Urothelium cell line (cell line): ENCODE measurements at places on chromosomes 16 and 17.

DNA sequence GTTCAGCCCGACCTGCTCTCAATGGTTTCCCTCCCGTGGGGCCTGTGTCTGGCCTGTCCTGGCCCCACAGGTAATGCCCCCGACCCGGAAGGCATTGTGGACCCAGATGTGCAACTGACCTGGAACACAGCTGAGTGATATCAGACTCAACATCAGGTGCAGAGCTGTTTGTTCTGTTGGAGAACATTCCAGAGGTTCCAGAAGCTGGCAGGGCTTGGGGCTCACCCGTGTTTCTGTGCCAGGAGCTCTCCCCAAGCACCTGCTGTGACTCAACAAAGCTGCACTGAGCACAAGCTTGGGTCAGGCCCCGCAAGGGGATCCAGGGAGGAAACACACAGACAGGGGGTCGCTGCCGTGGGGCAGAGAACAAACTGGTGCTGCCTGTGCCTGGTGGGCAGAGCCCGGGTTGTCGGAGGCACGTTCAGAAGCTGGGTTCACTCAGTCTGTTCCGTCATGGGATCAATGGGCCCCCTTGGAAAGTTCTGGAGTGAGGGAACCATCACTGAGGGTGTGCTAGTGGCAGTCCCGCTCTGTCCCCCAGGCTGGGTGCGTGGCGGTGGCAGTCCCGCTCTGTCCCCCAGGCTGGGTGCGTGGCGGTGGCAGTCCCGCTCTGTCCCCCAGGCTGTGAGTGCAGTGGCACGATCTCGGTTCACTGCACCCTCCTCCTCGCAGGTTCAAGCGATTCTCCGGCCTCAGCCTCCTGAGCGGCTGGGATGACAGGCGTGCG, 22.1 kb downstream of the HS3ST6 start:
- no peak for DNase-seq

DNA sequence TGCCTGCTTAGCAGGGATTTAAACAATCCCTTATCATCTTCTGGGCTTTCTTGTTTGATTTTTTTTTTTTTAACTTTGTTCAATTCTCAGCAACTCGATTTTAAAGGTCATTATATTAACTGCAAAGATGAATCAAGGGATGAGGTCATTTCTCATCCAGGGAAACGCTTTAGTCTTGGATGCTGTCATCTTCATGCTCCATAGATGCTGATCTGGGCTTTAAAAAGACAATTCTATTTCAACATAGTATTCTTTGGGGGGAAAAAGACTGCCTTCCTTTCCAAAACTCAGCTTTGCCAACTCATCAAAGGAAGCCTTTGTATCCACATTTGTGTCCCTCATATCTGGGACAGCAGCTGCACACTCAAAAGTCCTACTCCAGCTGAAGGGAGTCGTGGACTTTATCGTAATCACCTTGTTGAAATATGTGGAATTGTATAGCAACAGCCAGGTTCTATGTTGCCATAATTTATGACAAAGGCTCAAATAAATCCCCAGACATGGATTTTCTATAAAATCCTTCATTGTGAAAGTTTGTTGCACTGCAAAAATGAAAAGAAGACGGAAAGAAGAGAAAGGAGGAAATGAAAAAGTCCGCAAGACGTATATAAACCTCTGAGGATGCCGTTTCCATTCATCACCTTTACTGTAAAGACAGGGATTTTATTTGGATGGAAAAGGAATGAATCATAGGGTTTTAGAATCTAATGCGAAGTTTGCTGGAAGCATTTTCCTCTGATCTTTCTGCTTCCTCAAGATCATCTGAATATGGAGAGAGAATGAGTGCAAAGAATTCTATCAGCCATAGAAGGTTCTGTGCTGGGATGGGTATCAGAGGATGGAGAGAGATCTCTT, 48.6 kb upstream of the XYLT1 start:
- DNase-seq = no peak

DNA sequence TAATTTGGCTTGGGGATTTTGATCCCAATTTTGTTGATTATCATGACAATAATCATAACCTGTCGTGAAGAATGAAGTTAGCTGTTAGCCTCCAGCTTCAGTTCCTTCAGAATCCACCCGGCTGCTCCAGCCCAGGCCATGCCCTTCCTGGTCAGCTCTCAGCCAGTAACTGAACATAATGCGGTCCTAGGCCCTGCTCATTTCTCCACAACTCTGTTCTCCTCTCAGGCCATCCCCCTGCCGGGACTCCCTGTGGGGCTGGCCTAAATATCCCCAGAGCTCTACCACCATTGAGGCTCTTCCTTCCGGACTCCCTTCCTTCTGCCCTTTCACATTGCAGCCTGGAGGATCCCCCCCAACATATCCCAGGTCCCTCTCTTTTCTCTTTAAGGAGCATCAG, 833.4 kb upstream of the GOT2 start:
- no peak for DNase-seq

- DNase-seq = no peak
Measured at GRCh38 chr17:40034426-40035161, 19.4 kb downstream of the CSF3 start.

- no peak for DNase-seq
Measured at GRCh38 chr16:80746231-80746630, 58.2 kb downstream of the CDYL2 start.

DNA sequence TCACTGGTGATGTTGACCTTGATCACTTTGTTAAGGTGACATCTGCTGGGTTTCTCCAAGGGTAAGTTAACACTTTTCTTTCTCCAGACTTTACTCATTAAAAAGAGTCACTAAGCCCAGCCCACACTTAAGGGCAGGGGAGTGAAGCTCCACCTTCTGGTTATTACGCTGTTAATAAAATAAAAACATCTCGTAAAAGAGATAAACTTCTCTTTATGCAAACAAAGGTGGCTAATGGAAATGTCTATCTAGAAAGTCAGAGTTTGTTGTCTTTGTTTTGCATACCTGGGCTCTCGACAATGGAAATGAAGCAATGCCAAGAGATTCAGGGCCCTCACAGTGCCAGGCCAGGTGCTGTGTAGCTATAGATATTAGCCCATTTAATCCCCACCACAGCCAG, 134.4 kb downstream of the ZFHX3 start:
- no peak for DNase-seq

GRCh38 chr16:49734331-49734730, 121.6 kb downstream of the ZNF423 start:
- no peak for DNase-seq
